ENCODE measurements at places on chromosomes 12 and 14.

GRCh38 chr14:37862263-37862662, 266.8 kb downstream of the TTC6 start:
- no peak for DNase-seq

DNA sequence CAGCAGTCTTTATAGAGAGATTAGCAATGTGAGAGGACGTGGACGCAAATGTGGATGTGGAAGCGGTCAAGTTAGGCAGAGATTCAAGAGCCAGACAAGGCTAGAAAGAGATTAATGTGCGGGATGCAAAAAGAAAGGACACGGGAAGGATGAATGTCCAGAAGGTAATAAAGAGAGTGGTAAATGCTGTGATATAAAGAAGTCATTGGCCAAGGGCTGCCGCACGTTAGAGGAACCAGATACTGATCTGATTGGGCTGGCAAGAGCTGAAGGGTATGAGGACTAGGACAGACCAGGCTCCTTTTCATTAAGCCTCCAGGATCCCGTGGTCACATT, 59.5 kb downstream of the DHRS2 start:
- DNase-seq: no peak

DNA sequence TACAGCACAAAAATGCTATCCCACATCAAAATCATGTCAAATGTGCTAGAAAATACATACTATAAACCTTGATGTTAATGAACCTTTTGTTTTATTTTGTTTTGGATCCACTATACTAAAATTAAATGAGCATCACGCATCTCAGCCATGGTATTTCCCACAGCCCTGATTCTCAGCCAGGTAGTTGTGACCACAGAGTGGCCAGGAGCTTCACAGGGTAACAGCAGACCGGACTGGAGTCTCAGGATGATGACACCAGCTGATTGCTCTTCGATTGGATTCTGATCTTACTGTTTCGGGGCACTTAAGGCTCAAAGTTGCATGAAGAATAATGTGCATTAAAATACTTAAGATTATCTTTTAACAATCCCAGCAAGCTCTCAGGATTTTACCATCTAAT, 134.8 kb downstream of the FOXN3 start:
- DNase-seq: no peak

DNA sequence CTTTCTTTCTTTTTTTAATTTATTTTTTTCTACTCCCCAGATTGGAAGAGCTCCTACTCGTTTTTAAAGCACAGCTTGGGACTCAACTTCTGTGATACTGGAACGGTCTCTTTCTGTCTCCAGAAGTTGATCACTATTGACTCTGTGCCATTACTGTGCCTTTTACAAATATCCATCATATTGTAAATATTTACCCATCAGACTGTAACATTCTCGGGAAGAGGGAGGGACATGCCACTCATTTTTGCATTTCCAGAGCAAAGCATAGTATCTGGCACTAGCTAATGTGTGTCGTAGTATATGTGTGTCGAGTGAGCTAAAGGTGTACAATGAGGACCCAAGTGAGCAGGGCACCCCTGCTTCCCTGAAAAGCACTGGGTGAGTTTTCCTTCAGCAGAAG, 24.0 kb upstream of the GSG1 start:
- DNase-seq: no peak

GRCh38 chr12:68638721-68639395, 28.2 kb downstream of the RAP1B start:
- DNase-seq: no peak

GRCh38 chr12:57902478-57902969, 38.8 kb upstream of the ATP23 start:
- DNase-seq: no peak

- no peak for DNase-seq
These were observed 144.4 kb downstream of the AKAP6 start for GRCh38 chr14:32473464-32473855.

DNA sequence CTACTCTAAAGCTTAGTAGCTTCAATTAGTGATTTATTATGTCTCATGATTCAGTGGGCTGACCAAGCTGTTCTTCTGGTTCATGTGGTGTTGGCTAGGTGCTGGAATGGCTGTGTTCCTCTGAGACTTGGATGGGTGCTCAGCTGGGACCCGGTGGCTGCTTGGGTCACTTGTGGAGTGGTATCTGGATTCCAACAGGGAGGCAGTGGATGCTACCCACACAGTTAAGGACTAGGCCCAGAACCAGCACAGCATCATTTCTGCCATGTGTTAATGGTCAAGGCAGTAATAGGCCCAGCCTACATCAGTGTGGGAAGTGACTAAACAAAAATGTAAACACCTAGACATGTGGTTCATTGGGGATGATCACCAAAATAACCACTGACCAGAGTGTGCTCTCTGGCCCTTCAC, 72.2 kb downstream of the FGD4 start:
- no peak for DNase-seq

DNA sequence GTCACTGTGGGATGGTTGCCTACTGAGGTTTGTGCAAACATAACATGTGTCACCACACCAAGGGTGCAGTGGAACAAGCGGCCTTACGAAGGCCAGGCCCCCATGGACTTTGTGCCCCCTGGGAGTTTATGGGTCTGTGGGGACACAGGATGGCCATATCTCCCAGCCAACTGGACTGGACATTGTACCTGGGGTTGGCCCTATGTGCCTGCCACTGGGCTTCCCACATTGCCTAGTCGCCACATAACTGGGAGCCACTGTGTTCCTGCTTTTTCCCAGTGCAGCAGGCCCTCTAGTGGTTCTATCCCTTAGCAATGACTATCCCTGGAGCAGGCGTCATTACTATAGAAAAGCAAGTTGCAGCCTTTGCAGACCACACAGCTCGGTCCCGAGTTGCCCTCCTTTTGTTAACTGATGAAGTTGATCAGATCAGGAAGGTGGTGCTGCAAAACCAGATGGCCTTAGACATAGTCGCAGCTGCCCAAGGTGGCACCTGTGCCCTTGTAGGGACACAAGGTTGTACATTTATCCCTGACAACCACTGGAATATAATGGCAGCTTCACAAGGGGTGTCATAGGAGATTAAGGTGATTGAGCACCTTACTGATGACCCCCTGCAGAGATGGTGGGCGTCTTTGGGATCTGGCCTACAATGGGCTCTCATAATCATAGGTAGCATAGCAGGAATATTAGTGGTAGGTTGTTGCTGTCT, 15.2 kb upstream of the RNASE12 start:
- DNase-seq: no peak

DNA sequence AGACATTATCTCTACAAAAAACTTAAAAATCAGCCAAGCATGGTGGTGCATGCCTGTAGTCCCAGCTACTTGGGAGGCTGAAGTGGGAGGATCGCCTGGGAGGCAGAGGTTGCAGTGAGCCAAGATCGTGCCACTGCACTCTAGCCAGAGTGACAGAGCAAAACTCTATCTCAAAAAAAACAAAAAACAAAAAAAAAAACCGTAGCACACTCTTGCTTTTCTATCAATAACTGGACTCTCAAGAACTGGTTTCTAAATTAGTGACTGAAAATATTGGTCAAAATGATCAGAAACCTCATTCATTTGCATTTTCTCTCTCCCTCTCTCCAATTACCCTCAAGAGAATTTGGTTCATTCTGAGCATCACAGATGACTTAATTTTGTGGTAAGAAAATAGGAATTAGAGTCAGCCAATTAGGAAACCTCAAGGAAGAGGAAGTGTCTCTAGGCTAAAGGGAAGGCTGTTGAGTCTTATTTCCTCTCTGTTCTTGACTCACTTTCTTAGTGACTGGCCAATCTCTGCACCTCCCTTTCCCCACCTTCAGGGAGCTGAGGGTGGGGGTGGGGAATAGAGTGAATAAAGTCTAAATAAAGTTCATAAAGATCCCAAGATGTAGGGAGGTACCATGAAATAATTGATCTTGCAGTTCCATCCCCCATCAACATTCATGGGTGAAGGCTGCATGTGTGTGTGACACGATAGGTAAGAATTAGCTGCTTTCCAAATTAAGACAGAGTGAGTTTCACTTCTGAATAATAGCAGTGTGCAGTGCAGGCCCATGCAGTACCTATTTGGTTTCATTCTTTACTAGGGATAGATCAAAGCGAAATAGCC, 6.8 kb upstream of the PSMA6 start:
- peak; percentile 26 for DNase-seq

DNA sequence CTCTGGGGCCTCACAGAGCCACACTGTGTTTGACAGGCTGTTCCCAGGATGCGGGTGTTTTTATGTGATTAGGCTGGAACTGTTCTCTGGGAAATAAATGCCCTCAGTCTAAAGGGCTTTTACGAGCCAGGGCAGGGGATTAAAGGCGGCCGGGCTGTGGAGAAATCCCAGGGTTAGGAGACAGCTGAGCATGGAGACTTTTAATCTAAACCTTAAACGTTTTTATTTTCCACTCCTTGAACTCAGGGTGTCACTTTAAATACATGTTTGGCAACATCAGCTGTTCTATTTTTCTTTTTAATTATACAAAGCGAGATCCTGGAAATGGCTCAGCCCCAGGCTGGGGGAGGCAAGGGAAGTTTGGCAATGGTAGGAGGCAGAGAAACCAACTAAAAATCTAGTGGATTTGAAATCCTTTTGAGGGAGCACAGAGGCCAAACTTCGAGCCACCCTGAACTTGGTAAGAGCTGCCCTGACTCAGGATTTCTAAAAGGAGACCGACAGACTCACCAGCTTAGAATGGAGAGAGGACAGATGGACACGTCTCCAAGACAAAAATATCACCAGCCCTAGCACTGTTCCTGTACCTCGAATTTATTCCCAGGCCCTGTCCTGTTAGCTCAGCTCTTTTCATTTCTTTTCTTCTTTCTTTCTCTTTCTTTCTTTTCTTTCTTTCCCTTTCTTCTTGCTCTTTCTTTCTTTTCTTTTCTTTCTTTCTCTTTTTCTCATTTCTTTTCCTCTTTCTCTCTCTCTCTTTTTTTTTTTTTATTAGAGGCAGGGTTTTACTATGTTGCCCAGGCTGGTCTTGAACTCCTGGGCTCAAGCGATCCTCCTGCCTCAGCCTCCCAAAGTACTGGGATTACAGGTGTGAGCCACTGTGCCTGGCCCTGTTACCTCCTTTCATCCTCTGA, 15.8 kb upstream of the ORAI1 start:
- DNase-seq: no peak

Measured in activated naive CD8-positive, alpha-beta T cell treated with anti-CD3 and anti-CD28 coated beads for 36 hours (primary cell).